ENCODE measurements at places on chromosomes 2 and 18.

DNA sequence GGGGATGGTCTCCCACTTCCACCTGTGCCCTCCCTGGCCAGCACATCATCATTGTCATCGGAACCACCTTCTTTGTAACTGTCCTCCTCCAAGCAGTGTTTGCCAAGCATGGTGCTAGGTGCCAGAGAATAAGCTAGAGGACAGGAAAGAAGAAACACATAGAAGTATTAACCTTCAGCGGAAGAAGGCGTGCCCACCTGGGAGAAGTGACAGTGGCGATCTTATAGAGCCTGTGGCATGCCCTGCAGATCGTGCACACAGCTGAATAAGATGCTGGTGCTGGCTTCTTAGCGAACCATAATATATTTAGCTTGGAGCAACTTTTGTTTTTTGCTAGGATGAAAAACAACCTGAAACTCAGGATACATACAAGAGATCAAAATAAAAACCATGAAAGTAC, 148.0 kb downstream of the FAM210A start:
- DNase-seq = no peak

DNA sequence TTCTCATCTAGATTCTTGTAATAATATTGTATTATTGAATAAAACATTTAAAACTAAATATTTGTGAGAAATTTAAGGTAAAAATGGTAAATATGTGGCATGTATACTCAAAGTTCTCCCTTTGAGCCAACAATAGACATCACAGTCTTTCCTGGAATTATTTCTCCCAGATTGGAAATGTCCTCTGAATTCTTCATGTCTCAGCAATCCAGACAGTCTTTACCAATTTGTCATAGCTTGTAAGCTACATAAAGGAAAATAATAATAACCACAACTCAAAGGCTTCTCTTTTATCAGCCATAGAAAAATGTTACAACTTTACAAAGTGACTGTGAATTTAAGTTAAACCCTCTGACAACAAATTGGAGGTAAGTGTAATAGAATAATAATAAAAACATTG, 784.9 kb downstream of the EPHA4 start:
- DNase-seq = no peak

DNA sequence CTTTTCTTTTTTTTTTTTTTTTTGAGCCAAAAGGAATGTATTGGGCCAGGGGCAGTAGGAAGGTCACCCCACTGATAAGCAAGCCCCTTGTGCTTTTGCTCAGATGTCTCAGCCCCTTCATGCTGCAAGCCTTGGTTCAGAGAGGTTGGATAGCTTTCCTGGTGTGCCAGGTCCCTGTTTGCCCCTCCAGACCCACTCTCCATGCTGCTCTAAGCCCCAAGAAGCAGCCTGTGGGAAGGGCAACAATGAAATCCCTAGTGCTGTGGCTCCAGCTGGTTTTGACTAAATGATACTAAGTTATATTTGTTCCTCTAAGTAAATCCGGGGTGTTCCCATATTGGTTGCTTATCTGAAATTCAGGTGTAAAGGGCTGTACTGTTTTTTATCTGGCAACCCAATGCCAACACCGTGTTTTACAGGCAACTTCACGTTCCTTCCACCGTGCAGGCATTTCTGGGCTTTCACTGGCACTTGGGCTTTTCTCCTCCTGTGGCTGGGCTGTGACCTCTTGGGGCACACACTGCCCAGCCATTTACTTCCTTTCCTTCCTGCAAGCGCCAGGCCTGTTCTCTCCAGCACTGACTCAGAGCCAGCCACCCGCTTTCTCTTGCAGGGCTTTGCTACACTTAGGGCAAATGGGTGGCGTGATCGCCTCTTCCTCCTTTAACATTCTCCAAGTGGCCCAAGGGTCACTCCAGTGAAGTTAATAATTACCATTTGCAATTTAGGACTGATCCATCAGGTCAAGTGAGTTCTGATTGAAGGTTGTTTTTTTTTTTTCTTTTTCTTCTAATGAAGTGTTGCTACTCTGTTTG, 21.6 kb downstream of the MERTK start:
- DNase-seq = no peak

DNA sequence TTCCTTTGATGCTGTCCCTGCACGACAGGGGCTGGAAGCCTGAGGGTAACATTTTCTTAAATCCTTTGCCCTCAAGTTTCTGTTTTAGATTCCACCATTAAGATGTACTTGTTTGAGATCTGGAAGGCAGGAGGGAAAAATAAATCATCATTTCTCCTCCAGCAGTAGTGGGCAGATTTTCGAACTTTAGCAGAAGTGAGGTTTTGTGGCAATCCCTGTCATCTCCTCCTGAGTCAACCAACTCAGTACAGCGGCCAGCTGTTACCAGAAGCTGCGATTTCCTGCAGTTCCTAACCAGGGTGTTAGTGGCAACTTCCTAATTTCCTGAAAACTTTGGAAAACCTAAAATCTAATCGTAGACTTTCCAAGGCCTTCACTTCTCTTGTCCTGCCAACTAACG, 517.2 kb upstream of the ACVR2A start:
- no peak for DNase-seq

DNA sequence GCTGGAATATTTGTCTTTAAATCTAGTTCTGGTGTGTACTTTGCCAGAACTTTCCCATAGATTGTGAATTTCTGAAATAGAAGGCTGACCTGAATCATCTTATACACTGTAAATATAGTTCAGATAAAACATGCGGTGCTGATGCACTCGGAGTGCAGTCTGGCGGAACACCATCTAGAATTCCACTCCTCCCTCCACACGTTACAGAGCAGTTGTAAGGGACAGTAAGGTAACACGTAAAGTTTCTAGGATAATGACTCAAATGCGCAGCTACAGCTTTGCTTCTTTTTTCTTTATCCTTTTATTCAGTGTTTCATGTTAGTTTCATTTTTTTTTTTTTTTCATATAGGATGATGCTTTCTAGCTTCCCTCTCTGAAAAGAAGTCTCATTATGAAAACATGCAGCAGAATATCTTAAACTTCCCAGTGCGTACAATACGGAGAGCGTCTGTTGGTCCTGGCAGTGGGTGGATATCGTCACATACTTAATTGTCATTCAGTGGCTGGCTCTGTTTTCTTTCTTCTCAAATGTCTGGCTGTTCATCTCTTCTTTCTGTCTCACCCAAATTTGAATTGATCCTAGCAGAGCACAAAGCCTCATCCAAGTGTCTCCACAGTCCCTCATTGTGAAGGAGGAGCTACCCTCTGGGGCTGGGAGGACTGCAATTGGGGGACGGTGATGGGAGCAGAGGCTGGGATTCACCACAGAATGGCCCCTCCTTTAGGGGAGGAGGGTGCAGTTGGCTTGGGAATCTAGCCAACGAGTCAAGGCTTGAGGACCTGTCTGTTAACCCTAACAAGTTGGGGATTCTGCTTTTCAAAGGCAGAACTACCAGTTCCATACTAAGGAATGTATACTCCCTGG, 138.8 kb downstream of the MYT1L start:
- DNase-seq = no peak

DNA sequence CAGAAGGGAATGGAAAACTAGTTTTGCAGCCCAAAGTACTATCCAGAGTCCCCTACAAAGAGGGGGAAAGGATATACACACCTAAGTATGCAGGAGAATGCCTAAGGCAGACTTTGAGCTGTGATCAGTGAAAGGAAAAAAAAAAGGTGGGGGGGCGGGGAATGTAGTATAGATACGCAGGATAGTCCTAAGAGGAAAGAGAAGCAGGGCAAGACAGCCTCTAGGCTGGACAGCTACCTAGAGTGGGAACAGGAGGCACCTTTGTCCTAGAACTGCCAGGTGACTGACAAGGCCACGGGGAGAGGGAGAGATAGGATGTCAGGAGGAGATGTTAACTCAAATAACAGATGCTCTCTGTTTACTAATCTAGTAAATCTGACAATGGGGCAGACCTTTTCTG, 6.0 kb downstream of the REEP1 start:
- DNase-seq = no peak

DNA sequence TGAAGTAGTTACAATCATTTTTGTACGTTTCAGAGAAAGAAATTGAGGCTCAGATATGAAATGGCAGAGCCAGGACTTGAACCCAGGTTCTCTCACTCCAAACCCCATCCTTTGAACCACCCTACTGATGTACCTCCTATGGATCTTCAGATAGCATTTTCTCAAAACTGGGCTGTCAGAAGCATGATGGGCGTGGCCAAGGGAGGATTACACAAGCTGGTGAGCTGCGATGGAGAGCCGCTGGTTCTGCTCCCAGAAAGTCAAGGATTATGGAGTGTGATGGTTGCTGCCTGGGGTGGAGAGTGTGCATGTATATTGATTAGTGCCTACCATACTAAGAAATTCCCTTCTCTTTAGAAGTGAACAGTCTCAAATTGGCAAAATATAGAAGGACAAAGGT, 47.0 kb upstream of the PPP1CB start:
- no peak for DNase-seq

DNA sequence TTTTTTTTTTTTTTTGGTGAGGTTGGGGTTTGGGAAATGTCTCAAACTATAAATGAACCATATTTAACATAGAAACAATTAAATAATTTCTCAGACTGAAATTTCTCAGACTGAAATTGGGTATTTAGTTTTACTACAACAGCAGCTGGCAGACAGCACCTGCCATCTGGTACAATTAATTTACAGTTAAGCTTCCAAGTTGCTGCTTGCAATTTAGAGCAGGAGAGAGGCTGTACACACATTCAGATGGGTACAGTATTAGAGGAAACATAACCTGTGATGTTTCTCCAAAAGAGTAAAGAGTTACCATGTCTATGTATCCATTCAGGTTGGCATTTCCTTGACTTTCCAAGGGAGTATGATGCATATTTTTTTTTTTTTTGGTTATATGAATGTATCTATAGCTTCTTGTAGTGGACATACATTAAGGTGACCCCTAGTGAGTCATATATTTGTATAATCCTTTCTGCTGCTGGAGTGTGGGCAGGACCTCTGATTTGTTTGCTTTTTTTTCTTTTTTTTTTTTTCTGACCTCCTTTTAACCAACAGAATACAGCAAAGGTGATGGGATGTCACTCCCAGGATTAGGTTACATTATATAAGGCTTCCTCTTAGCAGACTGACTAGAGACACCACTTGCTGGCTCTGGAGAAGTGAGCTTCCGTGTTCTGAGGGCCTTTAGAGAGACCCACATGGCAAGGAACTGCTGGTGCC, 201.7 kb downstream of the PTH2R start:
- no peak for DNase-seq

DNA sequence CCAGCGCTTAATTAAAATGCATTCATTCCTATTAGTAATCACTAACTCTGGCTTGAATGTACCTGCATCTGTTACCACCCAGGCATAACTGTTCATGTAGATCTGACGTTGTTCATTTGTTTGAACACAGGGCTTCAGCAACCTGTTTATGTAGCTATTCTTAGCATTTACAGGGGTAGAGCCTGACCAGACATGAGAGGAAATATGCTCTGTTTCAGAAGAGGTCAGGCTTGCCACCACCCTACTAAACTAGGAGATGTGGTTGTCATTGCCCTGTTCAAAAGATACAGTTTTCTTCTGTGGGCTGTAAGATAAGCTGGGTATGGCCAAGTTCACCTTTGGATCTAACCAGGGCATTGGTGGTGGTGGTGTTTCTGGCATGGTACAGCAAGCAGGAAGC, 8.8 kb downstream of the MGAT5 start:
- DNase-seq = no peak

- DNase-seq = no peak
These were observed 11.2 kb upstream of the DAPL1 start for GRCh38 chr2:158783923-158784322.

GRCh38 chr2:128292599-128293425, 25.9 kb downstream of the HS6ST1 start:
- DNase-seq = no peak

GRCh38 chr2:232139786-232140562, 178.5 kb downstream of the DIS3L2 start:
- no peak for DNase-seq
